NCI-H1417 treated with DMSO at 0.1 percent for 48 hours (cell line): ENCODE measurements at places on chromosomes 2 and 18.

DNA sequence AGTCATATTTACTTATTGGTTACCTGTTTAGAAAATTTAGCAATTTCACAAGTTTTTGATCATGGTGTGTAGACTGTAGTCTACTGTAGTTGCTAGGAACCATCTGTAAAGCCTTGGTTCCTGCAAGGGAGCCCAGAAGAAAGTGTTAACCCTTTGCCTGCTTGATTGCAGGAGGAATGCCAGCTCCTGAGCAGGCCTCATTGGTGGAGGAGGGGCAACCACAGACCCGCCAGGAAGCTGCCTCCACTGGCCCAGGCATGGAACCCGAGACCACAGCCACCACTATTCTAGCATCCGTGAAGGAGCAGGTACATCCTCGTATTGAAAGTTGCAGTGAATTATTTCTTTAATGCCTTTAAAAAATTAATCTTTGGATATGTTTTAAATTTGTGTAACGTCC is 76.3 kb downstream of the PKP4 start:
- DNase-seq, result no peak

DNA sequence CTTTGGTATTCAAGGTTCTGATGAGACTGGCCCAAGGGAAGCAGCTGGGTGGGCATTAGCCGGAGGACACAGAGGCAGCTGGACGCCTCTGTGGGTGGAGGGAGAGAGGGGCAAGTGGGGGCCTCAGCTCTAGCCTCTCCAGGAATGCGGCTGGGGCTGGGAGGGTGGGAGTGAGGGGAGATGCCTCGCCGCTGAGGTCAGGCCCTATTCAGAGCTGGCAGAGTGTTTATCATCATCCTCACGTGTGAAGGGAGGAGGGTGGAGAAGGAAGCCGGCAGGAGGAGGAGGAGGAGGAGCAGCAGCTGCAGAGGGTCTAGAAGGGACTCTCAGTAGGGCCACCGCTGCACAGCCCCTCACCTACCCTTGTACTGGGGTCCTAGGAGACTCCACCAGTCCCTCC is 43.1 kb downstream of the TNS1 start:
- no peak for DNase-seq

DNA sequence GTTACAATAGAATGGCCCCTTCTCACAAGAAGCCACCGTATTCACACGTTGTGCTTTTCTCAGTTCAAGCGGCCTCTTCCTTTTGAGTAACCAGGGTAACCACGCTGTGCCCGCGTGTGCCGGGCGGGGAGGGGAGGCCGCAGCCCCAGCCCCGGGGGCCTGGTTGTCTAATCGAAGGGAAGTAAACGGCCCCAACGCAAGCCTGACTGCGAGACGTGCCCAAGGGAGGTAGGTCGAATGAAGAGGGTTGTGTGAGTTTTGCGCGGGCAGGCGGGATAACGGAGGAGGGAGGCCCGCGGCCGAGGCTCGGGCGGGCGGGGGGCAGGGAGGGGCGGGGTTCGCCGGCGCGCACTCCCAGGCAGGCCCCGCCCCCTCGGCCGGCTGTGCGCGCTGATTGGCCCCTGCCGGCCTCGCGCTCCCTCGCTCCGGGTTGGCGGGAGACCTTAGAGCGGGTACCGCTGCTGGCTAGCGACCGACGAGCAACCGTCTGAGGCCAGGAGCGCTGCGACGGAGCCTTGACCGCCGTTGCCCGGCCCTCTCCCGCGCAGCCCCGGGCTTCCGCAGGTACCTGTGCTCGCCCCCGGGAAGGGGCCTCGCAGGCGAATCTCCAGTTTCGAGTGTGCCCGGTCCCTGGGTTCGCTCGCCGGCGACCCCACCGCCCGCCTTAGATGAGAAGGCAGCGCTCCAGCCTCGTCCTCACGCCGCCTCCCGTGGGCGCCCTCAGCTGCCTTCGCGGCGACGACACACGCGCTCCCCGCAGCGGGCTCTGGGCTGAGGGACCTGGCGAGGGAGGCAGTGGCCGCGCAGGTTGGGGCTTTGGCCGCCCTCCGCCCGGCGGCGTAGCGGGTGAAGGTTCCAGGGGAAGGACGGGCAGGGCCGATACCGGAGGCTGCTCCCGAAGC is at the start of gene SPDYA:
Gene SPDYA, plus strand, starts transcription at position 451 of the 902 bp plus-strand sequence. CDS start 5,181 bp downstream, outside the sequence.
- DNase-seq, result no peak

DNA sequence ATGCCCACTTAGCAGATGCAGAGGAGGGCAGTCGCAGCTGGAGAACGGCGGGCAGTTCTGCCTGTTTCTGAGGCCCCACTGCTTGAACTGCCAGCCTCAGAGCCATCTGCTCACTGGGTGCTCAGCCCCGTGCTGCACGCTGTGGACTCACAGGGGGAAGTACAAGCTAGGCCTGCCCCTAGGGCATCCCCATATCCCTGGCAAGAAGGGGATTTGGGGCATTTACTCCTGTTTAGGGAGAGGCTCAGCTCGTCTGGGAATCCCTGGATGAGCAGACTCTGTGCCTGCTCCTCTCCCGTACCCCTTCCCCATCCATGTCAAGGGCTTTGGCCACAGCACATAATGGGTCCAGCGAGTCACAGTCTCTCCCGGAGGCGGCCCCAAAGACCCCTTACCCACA is 169.8 kb upstream of the PKDCC start:
- DNase-seq, result no peak

GRCh38 chr2:96245609-96246390 is 20.0 kb downstream of the TMEM127 start:
- DNase-seq, result no peak

DNA sequence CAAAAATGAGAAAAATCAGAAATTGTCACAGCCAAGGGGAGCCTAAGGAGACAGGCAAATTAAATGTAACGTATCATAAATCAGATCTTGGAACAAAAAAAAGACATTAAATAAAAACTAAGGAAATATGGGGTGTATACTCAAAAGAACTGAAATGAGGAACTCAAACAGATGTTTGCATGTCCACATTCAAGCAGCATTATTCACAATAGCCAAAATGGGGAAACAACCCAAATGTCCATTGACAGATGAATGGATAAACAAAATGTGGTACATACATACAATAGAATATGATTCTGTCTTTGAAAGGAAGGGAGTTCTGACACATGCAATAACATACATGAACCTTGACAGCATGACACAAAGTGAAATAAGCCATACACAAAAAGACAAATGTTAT is 155.8 kb upstream of the KLF7 start:
- DNase-seq, result no peak

GRCh38 chr2:100741880-100742276 is 78.1 kb upstream of the NPAS2 start:
- DNase-seq, result no peak

DNA sequence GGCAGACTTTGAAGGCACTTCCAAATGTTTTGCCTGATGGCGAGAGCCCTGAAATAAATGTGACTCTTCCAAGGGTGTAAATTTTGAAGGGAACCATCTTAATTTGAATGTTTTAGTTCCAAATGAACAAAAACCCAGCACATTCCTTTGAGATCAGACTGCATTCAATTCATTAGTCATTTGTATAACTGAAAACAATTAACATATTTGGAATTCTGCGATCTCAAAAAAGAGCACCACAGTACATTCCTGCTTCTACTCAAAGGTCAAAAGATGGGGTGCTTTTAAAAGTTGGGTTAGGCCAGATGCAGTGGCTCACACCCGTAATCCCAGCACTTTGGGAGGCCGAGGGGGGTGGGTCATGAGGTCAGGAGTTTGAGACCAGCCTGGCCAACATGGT is 38.2 kb upstream of the CHRNA1 start:
- DNase-seq, result no peak

- DNase-seq, result no peak
Measured at GRCh38 chr2:20456636-20457426, 10.0 kb downstream of the RHOB start.

- no peak for DNase-seq
Measured at GRCh38 chr2:8608411-8608954, 73.4 kb upstream of the ID2 start.

DNA sequence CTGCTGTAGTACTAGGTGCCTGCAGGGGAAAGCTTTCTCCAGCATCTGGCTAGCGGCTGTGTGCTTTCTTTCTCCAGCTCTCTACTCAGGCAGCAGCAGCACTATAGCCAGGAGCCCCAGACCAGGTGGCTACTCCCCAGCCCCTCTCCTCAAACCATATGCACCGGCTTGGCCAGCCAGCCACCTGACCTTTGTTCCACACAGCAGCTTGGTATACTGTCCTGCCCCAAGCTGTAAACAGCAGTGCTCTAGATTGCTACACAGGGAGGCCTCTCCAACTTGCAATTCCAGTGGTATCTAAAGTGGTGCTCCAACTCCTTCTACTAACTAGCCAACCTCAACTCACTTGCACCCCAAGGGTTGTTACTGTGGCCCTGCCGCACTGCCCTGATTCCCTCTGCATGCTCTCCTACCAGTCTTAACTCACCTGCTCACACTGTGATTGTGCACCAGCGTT is 19.6 kb downstream of the LDAH start:
- no peak for DNase-seq

- no peak for DNase-seq
Measured at GRCh38 chr18:10878703-10879102, 270.7 kb downstream of the PIEZO2 start.

- no peak for DNase-seq
Measured at GRCh38 chr2:224937887-224938286, 104.4 kb downstream of the DOCK10 start.
